ENCODE measurements at places on chromosomes 3 and 15.

GRCh38 chr3:195800240-195800639 lies 11.5 kb downstream of the MUC4 start:
- no peak for DNase-seq

DNA sequence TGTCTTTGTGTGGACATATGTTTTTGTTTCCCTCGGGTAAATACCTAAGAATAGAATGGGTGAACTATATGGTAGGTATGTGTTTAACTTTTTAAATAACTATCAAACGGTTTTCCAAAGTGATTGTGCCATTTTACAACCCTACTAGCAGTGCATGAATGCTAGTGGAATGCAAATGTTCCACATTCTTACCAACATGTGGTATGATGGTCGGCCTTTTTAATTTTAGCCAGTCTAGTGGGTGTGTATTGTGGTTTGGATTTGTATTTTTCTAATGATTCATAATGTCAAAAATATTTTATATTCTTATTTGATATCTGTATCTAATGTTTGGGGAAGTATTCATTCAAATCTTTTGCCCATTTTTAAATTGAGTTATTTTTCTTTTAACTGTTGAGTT lies 68.2 kb upstream of the SMAD3 start:
- DNase-seq, result no peak

- DNase-seq, result no peak
Measured at GRCh38 chr15:33278816-33279612, 31.8 kb upstream of the RYR3 start.

DNA sequence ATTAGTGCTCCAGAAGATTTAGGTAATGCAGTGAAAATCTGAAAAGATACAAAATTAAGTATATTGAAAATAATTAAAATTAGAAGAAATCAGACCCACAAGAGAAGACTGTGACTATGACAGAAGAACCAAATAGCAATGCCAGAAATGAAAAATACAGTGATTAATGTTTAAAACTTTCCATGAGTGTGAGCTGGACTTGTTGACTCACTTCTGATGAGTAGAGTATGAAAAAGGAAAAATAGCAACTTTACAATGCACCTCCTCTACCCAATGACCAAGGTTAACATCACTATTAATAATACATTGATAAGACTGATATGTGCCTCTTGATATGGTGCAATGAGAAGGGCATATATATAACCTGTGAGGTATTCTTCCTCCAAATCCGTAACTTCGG lies 39.3 kb upstream of the SLC22A13 start:
- no peak for DNase-seq

DNA sequence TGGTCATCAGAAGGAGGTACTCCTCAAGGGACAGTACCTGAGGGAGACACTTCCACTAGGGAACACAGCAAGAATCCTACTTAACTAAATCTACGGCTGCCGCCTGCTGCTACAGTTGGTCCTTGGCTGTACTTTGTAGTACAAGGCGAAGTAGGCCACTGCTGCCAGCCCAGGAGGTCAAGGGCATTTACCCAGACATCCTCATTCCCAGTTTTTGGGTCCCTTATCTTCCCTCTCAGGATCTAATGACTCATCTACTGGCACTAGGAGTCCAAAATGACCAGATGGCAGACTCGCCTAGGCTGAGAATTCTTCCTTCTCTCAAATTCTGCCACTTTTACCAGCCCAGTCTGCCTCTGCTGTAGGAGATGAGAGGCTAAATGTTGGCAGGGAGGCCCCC lies 27.1 kb upstream of the LAMP3 start:
- DNase-seq, result no peak

DNA sequence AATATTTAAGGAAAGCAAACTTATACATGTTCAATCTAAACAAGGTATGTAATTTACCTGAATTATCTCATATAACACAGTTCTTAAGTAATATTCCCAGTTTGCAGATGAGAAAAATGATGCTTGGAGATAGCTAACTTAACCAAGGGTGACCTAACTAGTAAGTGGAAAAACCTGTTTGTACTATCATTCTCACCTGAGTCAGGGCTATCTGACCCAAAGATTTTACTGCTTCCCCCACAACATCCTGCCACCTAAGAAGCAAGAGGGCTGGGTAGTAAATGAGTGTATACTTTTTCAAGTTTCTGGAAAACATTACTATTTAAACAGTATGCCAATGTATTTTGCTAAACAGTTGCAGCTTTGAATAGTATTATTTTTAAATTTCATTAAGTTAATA lies 10.6 kb downstream of the TP63 start:
- no peak for DNase-seq

- DNase-seq, result no peak
Measured at GRCh38 chr3:159258934-159259333, 457.1 kb downstream of the MFSD1 start.

GRCh38 chr3:10770981-10771380 lies 45.0 kb upstream of the SLC6A11 start:
- peak; percentile 15 for DNase-seq

DNA sequence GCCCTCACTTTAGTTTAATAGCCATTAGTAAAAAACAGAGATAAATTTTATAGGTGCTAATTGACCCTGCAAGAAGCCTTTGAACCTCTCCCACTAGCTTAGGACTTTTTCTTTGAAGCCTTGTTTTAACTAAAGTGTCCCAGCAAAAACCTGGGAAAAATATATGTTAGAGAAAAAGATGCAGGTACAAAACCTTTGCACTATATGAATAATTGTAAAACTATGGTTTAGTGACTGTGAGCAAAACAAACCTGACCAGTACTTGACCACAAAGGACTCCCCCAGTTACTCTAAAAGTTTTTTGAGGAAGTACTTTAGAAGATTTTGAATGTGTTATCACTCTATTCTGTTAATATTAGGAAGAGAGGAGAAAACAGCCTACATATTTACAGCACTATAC lies 123.3 kb upstream of the TP63 start:
- no peak for DNase-seq

- DNase-seq, result no peak
Measured at GRCh38 chr3:53420831-53421230, 73.5 kb upstream of the DCP1A start.

DNA sequence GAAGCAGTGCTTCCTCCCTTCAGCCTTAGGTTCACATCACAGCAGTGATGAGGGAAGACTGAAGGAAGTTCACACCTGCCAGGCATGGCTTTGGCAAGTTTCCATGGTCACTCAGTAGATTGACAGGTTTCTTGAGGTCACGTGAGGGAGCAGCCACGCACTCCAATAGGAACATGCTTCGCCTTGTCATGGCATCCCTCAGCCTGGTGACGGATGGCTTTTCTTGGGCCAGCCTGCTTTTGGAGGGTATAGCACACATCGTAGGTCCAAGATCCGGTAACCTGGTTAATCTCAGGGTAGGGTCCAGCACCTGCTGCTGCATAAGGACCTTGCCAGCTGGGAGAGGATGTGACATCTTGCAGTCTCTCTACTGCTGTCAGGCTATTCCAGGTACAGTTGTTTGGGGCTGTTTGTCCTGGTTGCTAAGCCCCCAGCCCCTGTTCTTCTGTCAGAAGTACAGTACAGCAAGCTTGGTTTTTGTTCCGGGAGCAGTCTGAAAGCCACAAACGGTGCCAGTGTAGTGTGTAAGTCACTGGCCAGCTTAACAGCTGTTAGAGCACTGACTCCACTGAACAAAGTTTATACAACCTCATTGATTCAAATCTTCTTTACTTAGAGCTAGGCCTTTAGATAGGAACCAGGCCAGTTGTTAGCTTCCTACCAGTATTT lies 42.3 kb downstream of the PSMD6 start:
- no peak for DNase-seq

GRCh38 chr3:55512571-55513343 lies 25.7 kb upstream of the WNT5A start:
- DNase-seq, result no peak
